ENCODE measurements at places on chromosomes 5 and 9. TPM values are rescaled to one million over a fixed set of nuclear protein-coding genes. Genes with fewer than 3 reads are reported as not detected.

Gene SAXO1
- not detected for total RNA-seq

Gene CDKN2B
- not detected for total RNA-seq

Gene CYLC2
- total RNA-seq: not detected

Gene FOXD4
- total RNA-seq: 0.34 TPM

Gene ISOC1
- 16.1 TPM for total RNA-seq

Gene NCS1
- 53.2 TPM for total RNA-seq

Gene AMACR
- 15.4 TPM for total RNA-seq
